ENCODE measurements at places on chromosomes 3 and 15. TPM values are rescaled to one million over a fixed set of nuclear protein-coding genes. Genes with fewer than 3 reads are reported as not detected.
A peak's percentile ranks its signal among the peaks of the same experiment; 100 is the strongest.

GRCh38 chr3:187955587-187955952 lies 198.4 kb upstream of the LPP start:
- H3K36me3 ChIP-seq, result peaks cover 17% of the 10 kb centered on the region
- no peak for DNase-seq
- peaks cover 64% of the 10 kb centered on the region for H3K4me1 ChIP-seq
- H3K27me3 ChIP-seq, result peaks cover 2% of the 10 kb centered on the region
- H3K4me3 ChIP-seq, result no peak overlapping the region
- no peak overlapping the region for H3K27ac ChIP-seq

DNA sequence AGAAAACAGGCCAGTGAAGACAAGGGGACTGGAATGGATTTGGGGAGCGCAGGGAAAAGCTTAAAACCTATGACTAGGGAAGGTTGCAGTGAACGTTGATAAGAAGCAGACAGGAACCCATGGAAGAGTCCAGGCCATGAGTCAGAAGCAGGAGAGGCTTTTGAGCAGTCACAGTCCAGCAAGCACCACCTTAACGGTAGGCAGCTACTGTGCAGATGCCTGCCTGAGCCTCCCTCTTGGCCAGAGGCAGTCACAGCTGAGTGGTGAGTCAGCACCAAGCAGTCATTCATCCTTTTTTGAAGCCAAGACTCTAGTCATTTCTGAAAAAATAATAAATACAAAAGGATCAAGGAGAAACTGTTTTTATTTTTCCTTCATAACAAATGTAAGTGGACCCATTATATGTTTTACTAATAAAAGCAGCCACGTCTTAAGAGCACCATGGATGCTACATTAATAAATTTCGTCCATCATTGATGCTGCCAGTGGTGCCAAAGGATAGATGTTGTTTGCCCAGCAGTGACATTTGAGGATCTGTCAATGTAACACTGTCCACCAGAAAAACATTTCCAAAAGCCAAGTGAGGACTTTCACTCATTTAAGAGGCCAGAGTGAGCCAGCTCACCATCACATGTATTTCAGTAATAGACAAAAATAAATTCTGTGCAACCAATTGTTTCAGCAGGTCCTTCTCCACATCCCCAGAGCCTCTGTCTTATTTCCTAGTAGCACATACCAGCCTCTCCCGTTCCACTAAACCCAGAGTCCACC lies 42.1 kb upstream of the ACTC1 start:
- peaks cover 14% of the 10 kb centered on the region for H3K27me3 ChIP-seq
- H3K27ac ChIP-seq, result no peak overlapping the region
- no peak for DNase-seq
- H3K4me3 ChIP-seq, result no peak overlapping the region
- no peaks in the 10 kb centered on the region for H3K4me1 ChIP-seq

GRCh38 chr3:106175276-106175675 lies 306.5 kb upstream of the CBLB start:
- no peaks in the 10 kb centered on the region for H3K27me3 ChIP-seq
- peaks cover 34% of the 10 kb centered on the region for H3K36me3 ChIP-seq
- H3K4me3 ChIP-seq, result peak overlapping the region; percentile 11
- peak overlapping the region; percentile 97 for H3K27ac ChIP-seq
- DNase-seq, result no peak

- H3K4me3 ChIP-seq, result no peak overlapping the region
- H3K27me3 ChIP-seq, result no peaks in the 10 kb centered on the region
- H3K36me3 ChIP-seq, result no peaks in the 10 kb centered on the region
- H3K4me1 ChIP-seq, result no peaks in the 10 kb centered on the region
These were observed 10.4 kb downstream of the SEMA6D start for GRCh38 chr15:47727676-47728075.

GRCh38 chr3:52243791-52244628 lies 1.5 kb upstream of the PPM1M start:
- peaks cover 61% of the 10 kb centered on the region for H3K4me1 ChIP-seq
- H3K4me3 ChIP-seq, result peak overlapping the region; percentile 85
- no peaks in the 10 kb centered on the region for H3K27me3 ChIP-seq
- DNase-seq, result no peak

DNA sequence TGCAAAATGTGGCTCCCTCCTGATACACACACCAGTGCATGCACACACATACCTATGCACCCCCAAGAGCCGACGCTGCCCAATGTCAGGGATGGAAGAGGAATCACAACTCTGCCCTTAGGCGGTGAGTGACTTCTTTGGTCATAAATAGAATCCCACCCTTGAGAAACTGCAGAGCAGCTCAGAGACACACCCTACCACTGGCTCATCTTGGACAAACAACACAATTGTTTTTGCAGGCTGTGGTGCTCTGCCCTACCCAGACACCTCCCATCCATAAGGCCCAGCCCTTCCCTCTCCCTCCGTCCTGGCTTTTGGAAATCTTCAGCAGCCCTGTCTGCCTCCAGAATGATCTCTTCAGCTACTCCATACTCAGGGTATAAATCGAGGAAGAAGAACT lies 73.8 kb upstream of the HRH1 start:
- DNase-seq, result no peak
- H3K36me3 ChIP-seq, result no peaks in the 10 kb centered on the region
- no peak overlapping the region for H3K4me3 ChIP-seq
- H3K27me3 ChIP-seq, result peaks cover 7% of the 10 kb centered on the region
- H3K27ac ChIP-seq, result no peak overlapping the region
- H3K4me1 ChIP-seq, result no peaks in the 10 kb centered on the region

DNA sequence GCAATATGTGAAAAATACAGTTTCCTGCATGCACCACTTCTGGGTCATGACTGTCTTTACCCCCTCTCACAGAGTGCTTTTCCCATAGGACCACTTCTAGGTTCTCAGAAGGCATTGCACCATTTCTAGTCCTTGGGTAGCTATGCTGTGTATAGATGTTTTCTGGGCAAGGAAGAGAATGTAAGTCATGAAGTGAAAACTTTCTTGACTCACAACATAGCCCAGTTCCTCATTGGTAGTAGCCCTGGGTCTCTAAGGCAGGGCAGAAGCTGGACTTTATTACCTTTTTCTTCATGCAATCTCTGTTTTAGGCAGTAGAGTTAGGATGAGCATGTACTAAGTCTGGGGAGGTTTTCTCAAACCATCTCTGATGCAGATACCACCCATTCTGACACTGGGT lies 203.1 kb downstream of the EPHB1 start:
- peaks cover 11% of the 10 kb centered on the region for H3K27me3 ChIP-seq
- DNase-seq, result no peak
- H3K27ac ChIP-seq, result no peak overlapping the region
- H3K36me3 ChIP-seq, result no peaks in the 10 kb centered on the region
- no peaks in the 10 kb centered on the region for H3K4me1 ChIP-seq

GRCh38 chr3:12187448-12188327 lies 29.0 kb upstream of the TIMP4 start:
- DNase-seq, result peak; percentile 43
- H3K27ac ChIP-seq, result peak overlapping the region; percentile 2
- no peaks in the 10 kb centered on the region for H3K36me3 ChIP-seq
- peak overlapping the region; percentile 33 for H3K4me3 ChIP-seq
- H3K27me3 ChIP-seq, result peaks cover 8% of the 10 kb centered on the region
- peaks cover 8% of the 10 kb centered on the region for H3K4me1 ChIP-seq

ARNT2 gene
- total RNA-seq, result not detected

GREM1 gene
- not detected for total RNA-seq

LYZL4 gene
- total RNA-seq, result not detected

NAA80 gene
- 34.3 TPM for total RNA-seq

HDAC11 gene
- 4.1 TPM for total RNA-seq

PRICKLE2 gene
- total RNA-seq, result not detected

C2CD4B gene
- not detected for total RNA-seq

Data from activated naive CD8-positive, alpha-beta T cell treated with anti-CD3 and anti-CD28 coated beads, Interleukin-2, amount 10 ng/mL, durations not matched to agents 7 days and 5 days (primary cell).